WTC11 (cell line): ENCODE measurements at places on chromosomes 4 and X. TPM values are rescaled to one million over a fixed set of nuclear protein-coding genes. Genes with fewer than 3 reads are reported as not detected.

GRCh38 chrX:39725928-39726619 lies 371.7 kb downstream of the BCOR start:
- H3K36me3 ChIP-seq, result no peaks in the 10 kb centered on the region
- no peak overlapping the region for H3K27ac ChIP-seq
- peaks cover 18% of the 10 kb centered on the region for H3K4me1 ChIP-seq
- H3K27me3 ChIP-seq, result peaks cover 6% of the 10 kb centered on the region; the same call in 1 of the 2 replicates

- H3K4me1 ChIP-seq, result peaks cover 51% of the 10 kb centered on the region
- H3K36me3 ChIP-seq, result peaks cover 13% of the 10 kb centered on the region
- H3K27me3 ChIP-seq, result no peaks in the 10 kb centered on the region
- DNase-seq, result no peak
Observed at GRCh38 chr4:76716020-76716419, 181.9 kb downstream of the SOWAHB start.

- no peak overlapping the region for H3K27ac ChIP-seq
- no peak overlapping the region for H3K4me3 ChIP-seq
- no peaks in the 10 kb centered on the region for H3K36me3 ChIP-seq
- no peaks in the 10 kb centered on the region for H3K27me3 ChIP-seq
- H3K4me1 ChIP-seq, result no peaks in the 10 kb centered on the region
Observed at GRCh38 chrX:132153166-132153565, 25.3 kb upstream of the FRMD7 start.

The EGFL6 gene
- 0.89 to 0.96 TPM (median 0.89 TPM) in 3 replicates for total RNA-seq

The GAGE1 gene
- 1.2 TPM in 1 of 3 replicates, not detected in the others for total RNA-seq

- peaks cover 12% of the 10 kb centered on the region for H3K27me3 ChIP-seq
- H3K4me3 ChIP-seq, result no peak overlapping the region
Observed at GRCh38 chrX:47674776-47675175, 15.8 kb upstream of the UXT start.

The S100G gene
- not detected in 3 replicates for total RNA-seq

- H3K4me3 ChIP-seq, result no peak overlapping the region
- H3K36me3 ChIP-seq, result no peaks in the 10 kb centered on the region
- H3K27me3 ChIP-seq, result no peaks in the 10 kb centered on the region
- H3K27ac ChIP-seq, result 0 out of 2 replicates have a peak overlapping the region, but pooled peaks have one; percentile 26
- 0 out of 2 replicates have a peak, but pooled peaks cover 5% of the 10 kb centered on the region for H3K4me1 ChIP-seq
- DNase-seq, result peak; percentile 50
Observed at GRCh38 chr4:27861381-27861787, 1000.7 kb downstream of the STIM2 start.

- H3K36me3 ChIP-seq, result no peaks in the 10 kb centered on the region
- DNase-seq, result no peak
- H3K4me1 ChIP-seq, result peaks cover 22% of the 10 kb centered on the region
- H3K27me3 ChIP-seq, result no peaks in the 10 kb centered on the region
Observed at GRCh38 chrX:41759817-41760216, 35.8 kb downstream of the GPR82 start.

- no peaks in the 10 kb centered on the region for H3K4me1 ChIP-seq
- no peak overlapping the region for H3K4me3 ChIP-seq
- no peaks in the 10 kb centered on the region for H3K36me3 ChIP-seq
- no peaks in the 10 kb centered on the region for H3K27me3 ChIP-seq
- DNase-seq, result no peak
Observed at GRCh38 chr4:152565333-152565732, 29.4 kb upstream of the FBXW7 start.

GRCh38 chr4:6111354-6111960 lies 88.9 kb downstream of the JAKMIP1 start:
- H3K27me3 ChIP-seq, result peaks cover 6% of the 10 kb centered on the region; the same call in 1 of the 2 replicates
- H3K36me3 ChIP-seq, result no peaks in the 10 kb centered on the region

The OPRPN gene
- not detected in 3 replicates for total RNA-seq

DNA sequence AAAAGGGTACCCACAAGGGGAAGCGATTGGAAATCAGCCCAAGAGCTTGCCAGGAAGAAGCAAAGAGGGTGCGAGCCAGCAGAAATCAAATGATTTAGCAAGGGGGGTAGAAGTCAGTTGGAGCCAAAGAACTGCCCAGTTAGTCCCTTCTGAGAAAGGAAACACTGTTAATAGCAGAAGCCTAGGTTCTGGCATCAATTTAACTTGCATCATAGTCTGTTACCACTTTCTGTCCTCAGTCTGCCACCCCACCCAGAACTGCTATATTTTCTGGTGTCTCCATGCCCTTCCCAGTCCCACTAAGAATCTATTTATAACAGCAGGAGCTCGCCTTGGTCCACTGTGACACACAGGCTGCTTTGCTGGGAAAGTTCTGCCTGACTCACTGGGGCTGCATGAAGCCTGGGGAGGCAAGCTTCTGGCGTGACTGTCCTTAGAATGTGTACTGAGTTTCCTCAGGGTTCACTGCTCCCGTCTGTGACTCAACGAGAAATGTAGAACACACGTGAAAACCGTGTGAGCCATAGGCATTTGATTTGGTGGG lies 157.8 kb upstream of the TTC29 start:
- no peaks in the 10 kb centered on the region for H3K36me3 ChIP-seq
- no peak overlapping the region for H3K4me3 ChIP-seq
- H3K4me1 ChIP-seq, result no peaks in the 10 kb centered on the region
- DNase-seq, result no peak

DNA sequence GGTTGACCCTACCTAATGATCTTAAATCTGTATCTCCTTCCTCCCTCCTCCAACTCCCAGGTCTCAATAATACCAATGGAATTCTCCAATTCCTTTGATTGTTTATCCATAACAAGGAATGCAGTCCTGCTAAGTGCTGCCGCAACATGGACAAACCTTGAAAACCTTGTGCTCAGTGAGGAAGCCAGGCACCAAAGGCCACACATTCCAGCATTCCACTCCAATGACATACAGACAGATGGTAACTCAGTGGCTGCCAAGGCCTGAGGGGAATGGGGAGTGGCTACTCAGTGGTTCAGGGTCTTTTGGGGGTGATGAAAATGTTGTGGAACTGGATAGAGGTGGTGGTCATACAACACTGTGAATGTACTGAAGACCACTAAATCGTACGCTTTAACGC lies 10.4 kb downstream of the HAUS7 start:
- H3K4me3 ChIP-seq, result no peak overlapping the region
- no peak overlapping the region for H3K27ac ChIP-seq
- H3K36me3 ChIP-seq, result peaks cover 10% of the 10 kb centered on the region
- no peaks in the 10 kb centered on the region for H3K27me3 ChIP-seq
- DNase-seq, result no peak

GRCh38 chr4:82801910-82802521 lies 3.4 kb upstream of the SCD5 start:
- peaks cover 15% of the 10 kb centered on the region for H3K4me1 ChIP-seq
- no peak overlapping the region for H3K27ac ChIP-seq
- H3K36me3 ChIP-seq, result no peaks in the 10 kb centered on the region
- peaks cover 58% of the 10 kb centered on the region for H3K27me3 ChIP-seq
- no peak for DNase-seq

The ARL9 gene
- total RNA-seq, result 0.27 to 0.48 TPM (median 0.30 TPM) in 3 replicates

DNA sequence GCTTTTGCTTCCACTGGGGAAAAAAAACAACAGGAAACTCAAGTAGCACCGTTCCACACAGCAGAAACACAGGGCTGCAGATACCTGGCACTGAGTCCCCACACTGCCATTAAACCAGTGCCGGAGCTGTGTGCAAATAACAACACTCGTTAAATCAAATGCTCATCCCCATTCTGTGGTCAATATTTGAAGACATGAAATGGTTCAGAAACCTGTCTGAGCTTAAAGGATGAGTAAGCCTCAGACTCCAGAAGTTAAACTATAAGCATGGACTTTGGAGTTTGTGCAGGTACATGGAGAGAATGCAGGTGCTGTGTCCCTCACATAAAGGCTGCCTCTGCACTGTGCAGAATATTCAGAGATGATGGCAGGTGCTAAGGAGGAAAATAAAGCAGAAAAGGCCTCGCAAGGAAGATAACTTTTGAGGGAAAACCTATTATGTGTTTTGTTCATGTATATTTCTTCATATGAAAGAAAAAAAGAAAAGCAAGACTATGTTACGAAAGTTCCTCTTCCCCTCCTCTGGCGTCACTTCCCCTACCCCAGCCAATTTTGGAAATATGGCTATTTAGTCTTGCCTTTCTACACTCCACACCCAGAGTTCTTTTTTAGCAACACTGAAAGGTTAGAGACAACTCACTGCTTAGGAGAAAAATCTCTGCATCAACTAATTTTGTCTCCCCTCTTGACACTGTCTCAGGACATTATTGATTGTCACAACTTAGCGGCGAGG lies 4.6 kb downstream of the MPP1 start:
- peaks cover 72% of the 10 kb centered on the region for H3K27me3 ChIP-seq
- no peak for DNase-seq
- H3K4me1 ChIP-seq, result peaks cover 41% of the 10 kb centered on the region
- 0 out of 2 replicates have a peak, but pooled peaks cover 2% of the 10 kb centered on the region for H3K36me3 ChIP-seq

DNA sequence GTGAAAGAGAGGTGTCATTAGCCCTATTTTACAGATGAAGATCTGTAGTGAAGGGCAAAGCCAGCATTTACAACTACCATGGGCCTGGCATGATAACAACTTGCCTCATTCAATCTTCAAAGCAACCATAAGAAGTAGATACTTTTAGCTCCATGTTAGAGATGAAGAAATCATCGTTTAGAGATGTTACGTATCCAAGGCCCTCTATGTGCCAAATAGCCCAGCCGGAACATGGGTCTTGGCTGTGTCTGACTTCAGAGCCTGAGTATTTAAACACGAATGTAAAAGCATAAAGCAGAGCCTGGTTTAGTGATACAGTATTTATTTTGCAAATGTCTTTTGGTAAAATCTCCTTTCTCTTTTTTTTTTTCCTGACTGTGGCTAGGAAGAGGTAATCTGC lies 197.1 kb downstream of the RASL11B start:
- H3K27me3 ChIP-seq, result no peaks in the 10 kb centered on the region
- H3K27ac ChIP-seq, result no peak overlapping the region
- H3K4me3 ChIP-seq, result no peak overlapping the region
- H3K36me3 ChIP-seq, result no peaks in the 10 kb centered on the region

- DNase-seq, result no peak
- H3K4me3 ChIP-seq, result no peak overlapping the region
- peaks cover 11% of the 10 kb centered on the region for H3K36me3 ChIP-seq
- H3K27me3 ChIP-seq, result no peaks in the 10 kb centered on the region; the same call in 1 of the 2 replicates
- H3K4me1 ChIP-seq, result 0 out of 2 replicates have a peak, but pooled peaks cover 4% of the 10 kb centered on the region
Observed at GRCh38 chr4:39812500-39812899, 114.6 kb downstream of the UBE2K start.

GRCh38 chr4:7759635-7760034 lies 180.0 kb downstream of the AFAP1 start:
- no peaks in the 10 kb centered on the region for H3K4me1 ChIP-seq
- H3K27me3 ChIP-seq, result no peaks in the 10 kb centered on the region
- no peaks in the 10 kb centered on the region for H3K36me3 ChIP-seq
- H3K27ac ChIP-seq, result no peak overlapping the region
- no peak for DNase-seq
- H3K4me3 ChIP-seq, result no peak overlapping the region

The TBC1D8B gene
- 5.8 to 6.3 TPM (median 6.3 TPM) in 3 replicates for total RNA-seq

The EDA gene
- 11.3 to 15.1 TPM (median 12.9 TPM) in 3 replicates for total RNA-seq

DNA sequence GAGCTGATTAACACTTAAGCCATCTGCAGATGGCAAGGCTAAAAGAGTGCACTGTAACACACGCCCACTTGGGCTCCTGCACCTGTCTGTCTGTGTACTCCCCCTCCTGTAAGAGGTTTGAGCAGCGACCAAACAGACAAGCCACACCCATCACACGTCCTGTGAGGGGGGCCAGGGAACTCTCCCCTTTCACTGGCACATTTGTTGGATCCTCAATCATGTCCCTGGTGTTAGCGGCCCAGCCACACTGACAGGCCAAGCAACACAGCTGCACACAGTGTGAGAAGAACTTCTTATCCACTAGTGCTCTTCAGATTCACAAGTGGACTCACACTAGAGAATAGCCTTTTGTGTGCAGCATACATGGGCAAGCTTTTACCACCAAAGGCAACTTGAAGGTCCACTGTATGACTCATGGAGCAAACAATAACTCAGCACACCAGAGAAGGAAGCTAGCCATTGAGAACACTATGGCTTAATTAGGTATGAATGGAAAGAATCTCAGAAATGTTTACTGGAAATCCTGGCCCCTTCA lies 29.1 kb upstream of the UTP14A start:
- no peaks in the 10 kb centered on the region; the same call in 1 of the 2 replicates for H3K27me3 ChIP-seq
- H3K27ac ChIP-seq, result peak overlapping the region; percentile 63; the same call in 1 of the 2 replicates
- peaks cover 4% of the 10 kb centered on the region; the same call in 1 of the 2 replicates for H3K36me3 ChIP-seq
- no peak overlapping the region for H3K4me3 ChIP-seq
- no peak for DNase-seq

DNA sequence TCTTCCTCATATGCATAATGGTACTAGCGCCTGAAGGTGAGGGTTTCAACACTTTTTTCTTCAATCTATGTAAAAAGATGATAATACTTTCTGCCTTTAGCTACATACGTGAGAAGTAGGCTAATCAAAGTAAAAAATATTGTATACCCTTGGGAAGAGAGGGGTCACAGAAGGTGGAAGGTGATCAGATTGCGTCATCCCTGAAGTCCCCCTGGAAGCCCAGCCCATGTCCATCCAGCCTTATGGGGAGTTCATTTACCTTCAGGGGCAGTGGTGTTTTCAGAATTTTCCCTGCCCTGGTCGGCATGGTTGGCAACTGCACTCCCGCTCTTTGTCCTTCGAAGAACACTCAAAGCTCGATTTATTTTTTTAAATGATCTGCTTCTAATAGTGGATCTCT lies 84.2 kb downstream of the LNX1 start:
- DNase-seq, result no peak
- no peaks in the 10 kb centered on the region for H3K4me1 ChIP-seq
- H3K27me3 ChIP-seq, result no peaks in the 10 kb centered on the region
- no peak overlapping the region for H3K4me3 ChIP-seq

DNA sequence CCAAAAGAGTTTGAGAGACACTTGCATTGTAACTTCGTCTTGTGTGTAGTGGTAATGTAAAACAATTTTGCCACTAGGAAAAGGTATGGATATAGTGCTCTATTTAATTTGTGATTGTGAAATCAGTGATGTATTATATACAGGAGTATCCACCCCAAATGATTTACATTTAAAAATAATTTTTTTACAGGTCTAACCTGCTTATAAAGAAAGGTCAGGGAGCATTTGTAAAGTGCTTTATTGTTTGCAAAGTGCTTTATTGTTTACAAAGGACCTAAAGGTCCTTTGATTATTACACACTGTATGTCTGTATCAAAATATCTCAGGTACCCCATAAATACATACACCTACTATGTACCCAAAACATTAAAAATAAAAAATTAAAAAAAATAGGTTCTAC lies 70.3 kb downstream of the DCK start:
- no peak overlapping the region for H3K4me3 ChIP-seq
- 0 out of 2 replicates have a peak, but pooled peaks cover 5% of the 10 kb centered on the region for H3K4me1 ChIP-seq
- H3K27ac ChIP-seq, result no peak overlapping the region
- H3K27me3 ChIP-seq, result no peaks in the 10 kb centered on the region
- DNase-seq, result no peak

- H3K4me1 ChIP-seq, result peaks cover 19% of the 10 kb centered on the region
- no peaks in the 10 kb centered on the region for H3K36me3 ChIP-seq
- H3K4me3 ChIP-seq, result no peak overlapping the region
- H3K27me3 ChIP-seq, result no peaks in the 10 kb centered on the region
- no peak overlapping the region for H3K27ac ChIP-seq
Observed at GRCh38 chr4:15317246-15317645, 110.6 kb upstream of the C1QTNF7 start.

DNA sequence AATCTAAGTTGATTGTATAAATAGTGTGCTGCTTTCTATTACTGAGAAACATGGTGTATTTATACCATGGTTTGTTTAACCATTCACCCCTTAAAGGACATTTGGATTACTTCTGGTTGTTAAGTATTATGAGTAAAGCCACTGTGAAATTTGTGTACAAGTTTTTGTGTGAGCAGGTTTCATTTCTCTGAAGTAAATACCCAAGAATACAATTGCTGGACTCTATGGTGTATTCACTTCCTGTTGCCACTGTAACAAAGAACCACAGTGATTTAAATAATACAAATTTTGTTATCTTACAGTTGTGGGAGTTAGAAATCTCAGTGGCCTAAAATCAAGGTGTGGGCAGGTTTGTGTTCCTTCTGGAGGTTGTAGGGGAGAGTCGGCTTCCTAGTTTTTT lies 869.6 kb downstream of the CCSER1 start:
- H3K4me3 ChIP-seq, result no peak overlapping the region
- no peak for DNase-seq
- H3K4me1 ChIP-seq, result peaks cover 4% of the 10 kb centered on the region
- H3K36me3 ChIP-seq, result no peaks in the 10 kb centered on the region
- H3K27me3 ChIP-seq, result no peaks in the 10 kb centered on the region
